Activated naive CD4-positive, alpha-beta T cell treated with Interleukin-2 at 50 U/mL for 16 hours (primary cell): ENCODE measurements at places on chromosomes 2 and 18.

DNA sequence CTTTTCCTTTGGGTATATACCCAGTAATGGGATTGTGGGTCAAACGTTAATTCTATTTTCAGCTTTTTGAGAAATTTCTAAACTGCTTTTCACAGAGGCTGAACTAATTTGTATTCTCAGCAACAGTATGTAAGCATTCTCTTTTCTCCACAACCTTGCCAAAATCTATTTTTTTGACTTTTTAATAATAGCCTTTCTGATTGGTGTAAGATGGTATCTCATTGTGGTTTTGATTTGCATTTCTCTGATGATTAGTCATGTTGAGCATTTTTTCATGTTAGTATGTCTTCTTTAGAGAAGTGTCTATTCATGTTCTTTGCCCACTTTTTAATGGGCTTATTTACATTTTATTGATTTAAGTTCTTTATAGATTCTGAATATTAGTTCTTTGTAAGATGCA is 145.5 kb downstream of the TRABD2A start:
- DNase-seq, result no peak

DNA sequence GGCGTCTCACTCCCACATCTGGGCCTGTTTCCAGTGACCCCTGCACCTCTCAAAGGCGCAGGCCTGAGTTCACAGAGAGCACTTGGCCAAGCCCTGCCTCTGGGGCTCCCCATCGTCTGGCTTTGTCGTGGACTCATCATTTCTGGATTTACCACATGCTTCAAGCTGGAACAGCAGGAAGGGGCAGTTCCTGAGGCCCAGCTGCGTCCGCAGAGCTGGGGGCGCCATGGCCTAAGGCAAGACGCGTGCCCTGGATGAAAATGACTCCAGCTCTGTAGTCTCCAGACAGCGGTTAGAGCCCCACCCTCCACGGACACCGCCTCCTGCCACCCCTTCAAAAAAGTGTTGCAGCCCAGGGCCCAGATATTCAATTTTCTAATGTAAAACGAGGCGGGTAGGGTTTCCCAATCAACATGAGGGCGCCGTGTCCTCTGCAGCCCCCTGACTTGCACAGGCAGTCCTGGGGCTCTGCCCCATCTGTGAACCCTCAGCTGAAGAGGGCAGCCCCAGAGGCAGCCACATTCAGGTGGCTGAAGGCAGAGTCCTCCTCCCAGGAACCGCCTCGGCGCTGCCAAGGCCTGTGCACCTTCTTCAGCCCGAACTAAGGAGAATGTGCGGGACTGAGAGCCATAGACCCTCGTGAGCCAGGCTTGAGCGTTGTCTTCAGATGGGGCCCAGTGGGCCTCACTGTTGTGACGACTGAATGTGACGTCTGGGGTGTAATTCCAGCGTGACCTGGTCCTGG is 85.5 kb downstream of the NFATC1 start:
- no peak for DNase-seq

DNA sequence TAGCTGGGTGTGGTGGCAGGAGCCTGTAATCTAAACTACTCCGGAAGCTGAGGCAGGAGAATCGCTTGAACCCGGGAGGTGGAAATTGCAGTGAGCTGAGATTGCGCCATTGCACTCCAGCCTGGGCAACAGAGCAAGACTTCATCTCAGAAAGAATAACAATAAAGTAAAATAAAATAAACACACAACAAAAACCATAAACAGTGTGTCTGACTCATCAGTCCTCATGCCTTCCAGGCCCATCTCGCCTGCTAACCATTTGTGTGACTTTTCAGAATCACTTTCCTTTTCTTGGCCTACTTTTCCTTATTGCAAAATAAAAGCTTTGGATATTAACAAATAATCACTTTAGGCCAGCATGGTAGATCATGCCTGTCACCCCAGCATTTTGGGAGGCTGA is 42.0 kb upstream of the ASXL2 start:
- no peak for DNase-seq

GRCh38 chr2:234027641-234028040 is 22.9 kb upstream of the SPP2 start:
- DNase-seq, result no peak

- no peak for DNase-seq
Observed at GRCh38 chr2:172836347-172836821, 100.7 kb downstream of the RAPGEF4 start.

DNA sequence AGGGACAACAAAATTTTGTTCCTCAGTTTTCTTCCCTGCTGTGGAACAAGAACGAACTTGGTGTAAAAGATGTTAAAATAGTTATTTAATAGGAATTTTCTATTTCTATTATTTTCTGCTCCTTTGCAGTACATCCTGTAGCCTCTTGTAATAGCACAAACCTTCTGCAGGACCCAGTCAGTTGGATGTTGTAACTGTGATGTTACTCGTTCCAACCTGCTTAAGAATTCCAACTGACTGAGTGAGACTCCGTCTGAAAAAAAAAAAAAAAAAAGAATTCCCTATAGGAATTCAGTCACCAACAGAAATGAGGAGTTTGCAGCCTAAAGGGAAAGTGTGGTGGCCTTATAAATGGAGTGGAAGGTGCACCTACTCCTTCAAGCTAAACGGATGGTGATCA is 46.4 kb upstream of the CDH20 start:
- DNase-seq, result no peak

- DNase-seq, result no peak
Observed at GRCh38 chr2:39107156-39107555, 13.7 kb downstream of the SOS1 start.

- DNase-seq, result no peak
Observed at GRCh38 chr2:152791979-152792378, 73.6 kb downstream of the ARL6IP6 start.

DNA sequence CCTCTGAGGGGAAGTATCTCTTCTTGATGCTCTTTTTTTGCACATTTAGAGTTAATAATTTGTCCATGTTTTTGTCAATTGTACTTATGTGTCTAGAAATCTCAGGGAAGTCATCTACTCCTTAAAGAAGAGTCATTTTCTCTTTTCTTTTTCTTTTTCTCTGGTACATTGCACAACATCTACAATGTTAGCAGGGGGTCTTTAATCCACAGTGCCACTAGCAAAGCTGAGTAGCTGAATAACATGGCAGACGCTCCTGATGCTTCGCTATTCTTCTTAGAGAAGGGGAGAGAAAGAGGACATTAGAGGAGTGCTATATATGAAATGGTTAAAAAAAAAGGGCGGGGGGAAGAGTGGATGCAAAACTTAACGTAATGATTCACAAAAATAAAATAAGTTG is 399.6 kb upstream of the CWC22 start:
- DNase-seq, result no peak

- no peak for DNase-seq
Observed at GRCh38 chr2:49702740-49703139, 548.4 kb upstream of the FSHR start.

DNA sequence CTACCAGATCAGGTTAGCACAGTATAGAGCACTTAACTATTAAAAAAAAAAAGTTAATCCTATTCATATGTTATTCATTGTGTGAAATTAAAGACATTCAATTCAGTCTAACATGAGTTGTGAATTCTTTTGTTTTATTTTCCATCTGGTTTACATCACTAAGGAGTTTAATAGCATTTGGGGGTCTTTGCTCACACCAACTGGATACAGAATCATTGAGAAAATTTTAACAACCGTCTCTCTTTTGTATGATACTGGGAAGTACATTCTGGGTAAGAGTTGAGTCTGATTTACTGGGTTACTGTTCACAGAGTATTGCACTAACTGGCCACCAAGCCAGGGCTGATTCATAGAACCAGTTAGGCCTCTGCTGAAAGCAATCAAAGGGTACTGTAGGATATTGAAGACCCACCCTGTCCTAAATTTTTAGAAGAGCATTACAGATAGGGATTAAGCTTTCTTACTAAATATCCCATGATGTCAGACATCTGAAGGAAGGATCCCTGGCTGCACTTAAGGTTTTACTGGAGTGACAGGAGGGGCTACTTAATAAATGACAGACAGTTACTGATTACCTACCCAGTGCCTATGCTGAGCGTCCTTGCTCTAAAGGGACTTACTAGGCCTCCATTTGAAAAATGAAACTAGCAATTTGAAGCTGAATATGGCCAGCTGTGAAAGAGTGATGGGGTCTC is 387.9 kb downstream of the SETBP1 start:
- DNase-seq, result no peak

GRCh38 chr2:169393068-169393590 is 30.8 kb upstream of the LRP2 start:
- no peak for DNase-seq

DNA sequence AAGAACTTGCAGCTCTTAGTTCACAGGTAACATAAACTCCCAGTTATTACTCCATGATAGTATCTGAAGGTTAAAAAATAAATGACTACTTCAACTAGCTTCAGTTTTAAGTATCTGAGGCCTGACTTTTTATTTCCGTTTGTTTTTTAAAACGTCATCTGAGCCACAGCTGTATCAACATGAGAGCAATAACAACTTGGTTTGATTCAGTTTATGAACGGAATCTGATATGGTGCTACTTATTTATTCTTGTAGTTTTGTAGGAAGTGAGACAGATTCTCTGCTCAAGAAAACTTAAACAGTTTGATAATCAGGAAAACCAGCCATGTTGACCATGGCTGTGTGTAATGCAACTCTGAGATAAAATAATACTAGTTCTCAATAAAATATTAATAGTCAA is 34.9 kb downstream of the NAB1 start:
- DNase-seq, result no peak
